Hypothalamus (tissue), 51 donors: ENCODE measurements at places on chromosomes 7 and 10.

DNA sequence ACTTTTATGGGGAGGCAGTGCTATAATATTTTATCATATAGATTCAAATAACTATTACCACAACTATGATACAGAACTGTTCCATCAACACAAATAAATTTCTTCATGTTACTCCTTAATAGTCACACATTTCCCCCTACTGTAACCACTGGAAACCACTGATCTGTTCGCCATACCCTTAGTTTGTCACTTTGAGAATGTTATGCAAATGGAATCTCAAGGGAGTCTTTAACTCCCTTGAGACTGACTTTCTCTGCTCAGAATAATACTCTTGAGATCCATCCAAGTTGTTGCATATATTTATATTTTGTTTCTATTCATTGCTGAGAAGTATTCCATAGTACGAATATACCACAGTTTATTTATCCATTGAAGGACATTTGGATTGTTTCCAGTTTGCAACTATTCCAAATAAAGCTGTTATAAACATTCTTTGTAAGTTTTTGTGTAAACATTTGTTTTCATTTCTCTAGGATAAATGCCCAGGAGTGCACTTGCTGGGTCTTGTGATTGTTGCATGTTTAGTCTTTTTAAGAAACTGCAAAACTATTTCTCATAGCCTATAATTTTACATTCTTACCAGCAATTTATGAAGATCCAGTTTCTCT is 19.7 kb upstream of the PON2 start:
- no peak for DNase-seq

GRCh38 chr10:12887780-12888179 is 113.7 kb downstream of the CCDC3 start:
- no peak for DNase-seq

GRCh38 chr7:78635026-78635793 is 818.3 kb downstream of the MAGI2 start:
- DNase-seq: no peak

DNA sequence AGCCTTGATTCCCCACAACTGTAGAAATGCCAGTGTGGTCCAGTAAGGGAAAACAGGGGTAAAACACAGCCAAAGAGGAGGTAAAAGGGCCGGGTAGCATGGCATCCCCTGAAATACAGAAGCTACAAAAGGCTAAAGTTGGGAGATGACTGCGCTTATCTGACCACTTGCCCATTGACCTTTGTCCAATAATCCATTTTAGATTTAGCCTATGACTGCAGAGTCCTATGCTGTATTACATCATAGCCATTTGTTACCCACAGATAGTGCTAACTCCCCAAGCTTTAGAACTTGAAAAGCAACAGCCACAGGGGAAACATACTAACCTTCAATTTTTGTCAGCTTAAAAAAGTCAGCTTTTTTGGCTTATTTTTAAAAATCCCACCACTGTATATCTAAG is 26.2 kb downstream of the MTPN start:
- DNase-seq: no peak

- no peak for DNase-seq
Measured at GRCh38 chr10:131746785-131747184, 154.0 kb upstream of the PPP2R2D start.

DNA sequence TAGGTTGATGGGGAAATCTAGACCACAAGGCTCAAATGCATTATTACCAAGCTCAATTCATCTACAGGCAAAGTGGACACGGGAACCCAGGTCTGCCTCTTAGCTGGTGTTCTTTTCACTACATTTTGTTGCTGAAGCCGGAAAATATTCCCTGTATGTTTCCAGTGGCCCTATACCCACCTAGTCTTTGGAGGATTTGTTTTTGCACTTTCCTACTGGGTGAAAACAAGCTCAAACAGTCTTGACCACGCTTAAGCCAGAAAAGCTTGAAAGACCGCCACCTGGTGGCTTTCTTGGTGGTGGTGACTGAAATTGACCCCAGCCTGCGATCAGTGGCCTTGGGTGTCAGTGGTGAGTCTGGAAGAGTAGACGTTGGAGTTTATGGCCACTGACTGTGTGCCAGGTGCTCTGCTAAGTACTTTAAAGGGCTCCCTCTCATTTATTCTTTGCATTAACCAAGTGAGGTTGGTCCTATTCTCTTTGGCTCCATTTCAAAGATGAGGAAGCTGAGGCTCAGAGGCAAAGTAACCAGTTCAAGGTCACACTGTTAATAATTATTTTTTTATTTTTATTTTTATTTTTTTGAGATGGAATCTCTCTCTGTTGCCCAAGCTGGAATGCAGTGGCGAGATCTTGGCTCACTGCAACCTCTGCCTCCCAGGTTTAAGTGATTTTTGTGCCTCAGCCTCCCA is 11.1 kb upstream of the CRTAC1 start:
- peak; percentile 21 for DNase-seq

- no peak for DNase-seq
Measured at GRCh38 chr10:34078745-34079470, 736.2 kb downstream of the PARD3 start.

GRCh38 chr7:40507166-40507565 is 372.4 kb downstream of the SUGCT start:
- no peak for DNase-seq

- no peak for DNase-seq
Measured at GRCh38 chr7:36507475-36508440, 118.1 kb downstream of the ANLN start.

- no peak for DNase-seq
Measured at GRCh38 chr7:611281-611810, 91.7 kb upstream of the PDGFA start.

- no peak for DNase-seq
Measured at GRCh38 chr10:124068929-124069328, 24.5 kb downstream of the CHST15 start.

DNA sequence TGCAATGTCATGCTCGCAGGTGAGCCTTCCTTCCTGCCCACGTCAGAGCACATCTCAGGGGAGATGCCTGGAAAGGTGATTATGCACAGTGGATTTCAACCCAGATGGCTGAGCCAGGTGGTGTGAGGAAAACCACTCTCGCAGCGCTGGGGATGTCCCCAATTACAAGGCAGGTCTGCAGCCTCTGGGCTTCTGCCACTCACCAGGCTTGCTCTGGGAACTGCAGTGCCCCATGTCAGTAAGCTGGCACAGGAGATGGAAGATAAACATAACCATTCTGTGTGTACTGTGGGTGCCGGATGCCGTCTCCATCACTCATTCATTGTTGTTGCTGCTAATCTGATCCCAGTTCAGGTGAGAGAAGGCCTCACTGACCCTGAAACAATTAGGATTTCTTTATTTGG is 222.9 kb upstream of the PITRM1 start:
- DNase-seq: no peak

- no peak for DNase-seq
Measured at GRCh38 chr7:29859524-29860185, 53.3 kb downstream of the WIPF3 start.

DNA sequence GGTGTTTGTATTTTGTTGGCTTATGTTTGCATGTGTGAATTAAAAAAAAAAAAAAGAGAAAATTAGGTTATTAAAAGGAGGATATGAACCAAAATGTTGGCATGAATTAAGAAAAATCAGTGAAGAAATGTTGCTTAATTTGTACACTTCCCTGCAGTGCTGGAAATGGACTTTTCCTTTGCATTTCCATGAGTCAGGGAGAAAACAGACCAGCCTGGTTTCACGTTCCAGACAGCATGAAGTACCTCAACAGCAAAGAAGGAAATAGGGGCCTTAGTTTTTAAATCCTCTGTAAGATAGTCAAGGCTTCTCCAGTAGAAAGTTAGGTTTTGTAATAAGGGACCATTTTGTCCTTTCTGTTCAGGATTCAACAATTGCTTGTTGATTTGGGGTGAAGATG is 159.7 kb downstream of the CELF2 start:
- no peak for DNase-seq

DNA sequence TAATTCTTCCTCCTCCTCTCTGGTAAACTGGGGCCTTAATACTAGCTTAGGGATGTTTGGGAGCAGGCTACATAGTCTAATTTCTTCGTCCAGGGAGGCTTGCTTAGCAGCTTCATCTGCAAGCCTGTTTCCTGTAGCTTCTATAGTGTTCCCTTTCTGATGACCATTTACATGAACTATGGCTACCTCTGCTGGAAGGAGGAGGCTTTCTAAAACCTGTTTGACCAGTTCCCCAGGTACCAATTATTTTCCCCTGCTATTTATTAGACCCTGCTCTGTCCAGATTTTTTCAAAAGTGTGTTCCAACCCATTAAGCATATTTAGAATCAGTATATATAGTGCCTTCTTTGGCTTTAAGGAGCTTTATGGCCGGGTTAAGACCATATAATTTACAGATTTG is 38.8 kb upstream of the DNAH11 start:
- DNase-seq: no peak

DNA sequence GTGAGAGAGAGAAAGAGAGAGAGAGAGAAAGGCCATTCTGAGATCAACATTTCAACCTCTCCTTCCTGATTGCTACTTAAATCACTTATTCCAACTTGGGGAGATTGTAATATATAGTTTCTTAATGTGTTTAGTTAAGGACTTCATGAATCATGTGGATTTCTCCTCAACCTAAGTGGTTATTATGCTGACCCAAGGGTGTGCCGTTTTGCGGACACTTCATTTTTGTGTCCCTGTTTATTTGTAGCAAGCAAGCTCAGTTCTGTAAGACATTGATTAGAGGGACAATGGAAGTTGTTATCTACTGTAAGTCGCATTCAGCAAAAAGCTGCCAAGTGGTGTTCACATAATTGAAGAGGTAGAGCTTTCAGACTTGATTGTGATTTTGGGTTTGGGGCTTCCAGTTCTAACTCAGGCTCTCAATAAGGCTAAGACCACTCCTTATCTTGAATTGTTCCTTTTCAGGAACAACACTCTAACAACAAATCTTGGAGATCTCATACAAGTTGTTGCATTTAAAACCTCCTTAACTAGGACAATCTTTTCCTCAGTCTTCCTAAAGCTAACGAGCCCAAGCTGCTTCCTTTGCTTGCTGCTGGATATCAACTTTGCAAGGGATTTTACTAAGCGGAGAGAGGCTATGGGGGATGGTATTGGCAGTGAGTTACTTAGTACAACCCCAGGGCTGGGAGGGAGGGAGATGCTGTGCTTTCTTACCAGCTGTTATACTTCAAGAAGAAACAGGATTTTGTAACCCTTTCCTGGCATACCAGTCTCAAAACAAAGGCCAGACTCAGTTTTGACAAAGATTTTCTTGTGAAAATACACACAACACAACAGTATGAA is 19.8 kb upstream of the COL1A2 start:
- no peak for DNase-seq

DNA sequence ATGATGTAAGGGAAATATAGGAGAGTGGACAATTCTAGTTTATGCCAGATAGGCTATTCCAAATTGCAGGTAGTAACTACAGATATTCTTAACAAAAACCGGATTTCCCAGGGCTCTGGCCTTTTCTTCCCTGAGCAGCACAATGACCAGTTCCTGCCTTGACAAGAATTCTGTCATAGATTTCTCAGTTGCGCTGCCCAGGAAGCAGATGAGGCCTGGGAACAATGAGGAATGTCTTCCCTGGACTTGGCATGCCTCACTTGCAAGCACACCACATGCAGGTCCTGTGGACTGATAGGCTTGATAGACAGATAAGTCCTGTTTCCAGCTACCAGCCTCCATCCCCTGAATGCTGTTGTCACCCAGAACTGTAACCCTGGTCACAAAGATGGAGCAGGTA is 174.5 kb upstream of the PRSS58 start:
- DNase-seq: no peak

DNA sequence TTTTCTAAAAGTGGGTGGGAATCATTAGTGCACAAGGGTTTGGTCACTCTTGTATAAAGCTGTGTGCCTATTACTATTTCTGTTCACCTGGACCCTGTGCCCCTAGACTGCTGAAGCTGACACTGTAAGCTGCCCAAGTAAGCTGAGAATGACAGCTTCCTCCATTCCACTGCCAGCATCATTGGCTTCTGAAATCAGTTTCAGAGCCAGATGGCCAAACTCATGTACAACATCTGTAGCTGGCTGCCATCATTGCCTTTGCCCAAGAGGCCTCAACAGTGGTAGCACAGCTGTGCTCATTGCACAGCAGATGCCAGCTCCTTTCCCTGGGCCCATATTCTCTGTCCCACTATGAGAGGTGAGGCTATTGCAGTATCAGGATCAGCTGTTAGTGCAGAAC is 165.7 kb downstream of the CPEB3 start:
- DNase-seq: no peak

GRCh38 chr7:33511778-33512177 is 382.4 kb downstream of the BBS9 start:
- no peak for DNase-seq

GRCh38 chr10:110076559-110077318 is 69.0 kb downstream of the ADD3 start:
- no peak for DNase-seq

DNA sequence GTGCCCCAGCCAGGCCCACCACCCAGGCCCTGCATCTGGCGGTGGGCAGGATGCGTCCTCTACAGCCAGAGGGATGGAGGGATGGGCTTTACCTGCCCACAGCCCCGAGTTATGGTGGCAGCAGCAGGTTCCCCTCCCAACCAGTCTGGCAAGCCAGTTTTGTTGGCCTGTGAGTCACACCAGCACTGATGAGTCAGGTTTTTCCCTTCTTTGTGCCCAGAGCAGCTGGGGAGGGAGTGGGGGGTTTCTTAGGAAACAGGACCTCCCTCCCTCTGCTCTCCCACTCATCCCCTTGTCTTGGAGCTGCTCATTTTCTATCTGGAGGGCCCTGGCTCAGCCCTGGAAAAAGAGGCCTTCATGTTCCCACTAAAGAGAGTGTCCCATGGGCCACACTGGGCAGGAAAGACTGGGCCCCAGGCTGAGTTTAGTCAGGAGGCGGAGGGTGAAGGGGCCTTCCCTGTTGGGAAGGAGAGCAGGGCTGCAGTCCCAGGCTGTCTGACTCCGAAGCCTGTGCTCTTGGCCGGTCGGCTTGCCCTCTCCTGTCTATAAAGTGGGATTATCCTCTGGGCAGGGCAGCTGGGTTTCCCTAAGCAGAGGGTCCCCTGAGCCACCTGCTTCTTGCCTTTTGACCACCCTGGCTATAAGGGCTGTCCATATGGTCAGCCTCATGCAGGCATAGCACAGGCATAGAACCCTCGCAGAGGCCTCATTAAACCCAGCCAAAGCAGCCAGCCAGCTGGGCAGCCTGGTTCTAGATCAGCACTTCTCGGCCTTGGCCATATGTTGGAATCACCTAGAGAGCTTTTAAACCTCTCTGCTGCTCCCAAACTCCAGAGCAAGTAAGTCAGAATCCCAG is 30.2 kb upstream of the ANKRD2 start:
- DNase-seq: peak; percentile 57

- DNase-seq: no peak
Measured at GRCh38 chr10:105594296-105594695, 953.2 kb downstream of the SORCS3 start.

GRCh38 chr10:125082881-125083575 is 77.3 kb downstream of the CTBP2 start:
- DNase-seq: no peak

DNA sequence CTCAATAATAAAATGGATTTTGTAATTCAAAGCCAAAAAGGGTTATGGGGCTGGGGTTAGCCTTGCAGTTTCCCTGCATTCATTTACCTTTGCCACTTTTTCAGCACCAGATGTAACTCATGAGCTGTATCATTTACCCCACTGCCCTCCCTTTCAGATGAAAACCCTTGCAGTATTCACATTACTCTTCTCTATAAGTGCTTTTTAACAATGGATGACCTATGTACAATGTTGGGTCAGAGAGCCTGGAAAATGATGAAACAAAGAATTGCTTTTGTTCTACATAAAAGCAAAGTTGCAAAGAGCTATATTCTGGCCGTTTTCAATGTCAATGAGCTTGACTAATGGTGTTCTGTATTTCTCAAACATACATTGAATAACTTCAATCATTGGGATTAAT is 189.7 kb downstream of the TMEM26 start:
- no peak for DNase-seq
